Epithelial cell of alveolus of lung (primary cell): ENCODE measurements at places on chromosomes 2 and 18. TPM values are rescaled to one million over a fixed set of nuclear protein-coding genes. Genes with fewer than 3 reads are reported as not detected.

GMCL1 gene
- 7.0 and 7.9 TPM in 2 replicates for total RNA-seq

GPR45 gene
- not detected in 2 replicates for total RNA-seq

AGXT gene
- not detected in 2 replicates for total RNA-seq

IL36G gene
- total RNA-seq = not detected in 2 replicates

TTN gene
- under 0.01 and 2.4 TPM in 2 replicates for total RNA-seq

SLC11A1 gene
- total RNA-seq = 0.13 TPM in 1 of 2 replicates, not detected in the other

RAX gene
- not detected in 2 replicates for total RNA-seq

ALPI gene
- total RNA-seq = not detected in 2 replicates

AQP12B gene
- total RNA-seq = not detected in 2 replicates

FHL2 gene
- 240 and 443 TPM in 2 replicates for total RNA-seq

UGT1A6 gene
- not detected in 2 replicates for total RNA-seq

SPEG gene
- total RNA-seq = 8.5 and 11.7 TPM in 2 replicates

SIGLEC15 gene
- 1.0 TPM in 1 of 2 replicates, not detected in the other for total RNA-seq

SLC30A3 gene
- total RNA-seq = not detected in 2 replicates

LTBP1 gene
- total RNA-seq = 334 and 453 TPM in 2 replicates

GBX2 gene
- 0.78 TPM in 1 of 2 replicates, not detected in the other for total RNA-seq

ARHGAP25 gene
- total RNA-seq = 1.4 and 2.2 TPM in 2 replicates

RTP5 gene
- total RNA-seq = not detected in 2 replicates

PREPL gene
- 17.2 and 31.8 TPM in 2 replicates for total RNA-seq

RTKN gene
- 15.1 and 15.7 TPM in 2 replicates for total RNA-seq
